ENCODE measurements at places on chromosomes 2 and 18.

DNA sequence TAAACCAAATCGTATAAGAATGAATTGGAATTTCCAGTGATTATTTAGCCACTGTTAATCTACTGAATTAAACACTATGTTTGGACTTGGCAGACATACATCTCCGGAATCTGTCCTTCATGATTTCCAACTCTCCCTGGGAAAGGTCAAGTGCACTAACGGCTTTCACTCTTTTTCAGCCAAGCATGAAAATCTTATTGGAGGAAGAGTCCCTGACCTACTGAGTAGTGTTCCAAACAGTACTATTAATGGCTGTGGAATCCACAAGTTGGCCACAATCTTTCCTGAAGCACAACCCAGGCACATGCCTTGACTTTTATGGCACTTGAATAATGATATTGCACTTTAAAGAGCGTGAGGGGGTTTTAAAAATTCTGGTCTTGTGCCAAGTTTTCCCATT, 318.9 kb upstream of the RND3 start:
- DNase-seq = no peak

- DNase-seq = no peak
Observed at GRCh38 chr18:6961331-6961730, 156.3 kb downstream of the LAMA1 start.

DNA sequence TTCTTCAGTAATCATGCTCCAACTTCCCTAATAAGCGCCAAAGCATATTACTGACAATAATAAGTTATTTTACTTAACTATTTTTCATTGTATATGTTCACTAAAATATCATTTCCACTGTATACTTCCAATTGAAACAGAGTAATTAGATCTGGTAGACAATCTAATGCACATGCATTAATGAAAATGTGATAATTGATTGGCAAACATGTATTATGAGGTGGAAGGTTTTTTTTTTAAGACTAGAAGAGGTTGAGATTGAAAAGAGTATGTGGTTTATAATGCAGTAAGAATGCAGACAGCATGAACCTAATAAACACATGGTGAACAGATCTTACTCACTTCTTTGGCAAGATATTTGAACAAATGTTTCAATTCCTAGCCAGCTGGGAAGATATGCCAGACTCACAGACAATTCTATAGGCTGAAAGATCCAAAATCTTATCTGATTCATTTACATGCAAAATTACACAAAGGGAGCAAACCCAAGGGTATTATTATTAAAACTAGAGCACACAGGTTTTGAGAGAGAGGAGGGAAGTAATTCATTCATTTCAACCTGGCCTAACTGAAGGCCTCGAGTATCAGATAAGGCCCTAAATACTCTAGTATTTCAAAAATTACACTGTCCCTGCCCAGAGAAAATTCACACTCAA, 2.8 kb downstream of the NCKAP1 start:
- DNase-seq = no peak

DNA sequence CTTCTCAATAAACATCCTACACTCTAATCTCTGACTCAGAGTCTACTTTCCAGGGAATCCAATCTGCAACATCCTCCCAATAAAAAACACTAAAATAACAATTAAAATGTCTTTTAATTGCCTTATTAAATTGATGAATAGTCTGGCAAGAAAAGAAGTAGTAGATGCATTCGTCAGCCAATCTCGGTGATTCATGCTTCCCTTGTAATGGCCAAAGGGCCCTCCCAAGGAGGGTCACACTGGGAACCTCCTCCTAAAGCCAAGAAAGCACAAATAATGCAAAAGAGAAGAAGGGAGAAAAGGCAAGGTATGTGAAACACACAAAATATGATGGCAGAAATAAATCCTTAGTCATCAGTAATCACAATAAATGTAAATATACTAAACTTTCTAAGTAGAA, 16.8 kb downstream of the ST8SIA5 start:
- DNase-seq = no peak

- no peak for DNase-seq
Observed at GRCh38 chr2:52622266-52622665, 1145.3 kb upstream of the CHAC2 start.

GRCh38 chr2:200411831-200412230, 98.0 kb downstream of the KCTD18 start:
- DNase-seq = no peak

DNA sequence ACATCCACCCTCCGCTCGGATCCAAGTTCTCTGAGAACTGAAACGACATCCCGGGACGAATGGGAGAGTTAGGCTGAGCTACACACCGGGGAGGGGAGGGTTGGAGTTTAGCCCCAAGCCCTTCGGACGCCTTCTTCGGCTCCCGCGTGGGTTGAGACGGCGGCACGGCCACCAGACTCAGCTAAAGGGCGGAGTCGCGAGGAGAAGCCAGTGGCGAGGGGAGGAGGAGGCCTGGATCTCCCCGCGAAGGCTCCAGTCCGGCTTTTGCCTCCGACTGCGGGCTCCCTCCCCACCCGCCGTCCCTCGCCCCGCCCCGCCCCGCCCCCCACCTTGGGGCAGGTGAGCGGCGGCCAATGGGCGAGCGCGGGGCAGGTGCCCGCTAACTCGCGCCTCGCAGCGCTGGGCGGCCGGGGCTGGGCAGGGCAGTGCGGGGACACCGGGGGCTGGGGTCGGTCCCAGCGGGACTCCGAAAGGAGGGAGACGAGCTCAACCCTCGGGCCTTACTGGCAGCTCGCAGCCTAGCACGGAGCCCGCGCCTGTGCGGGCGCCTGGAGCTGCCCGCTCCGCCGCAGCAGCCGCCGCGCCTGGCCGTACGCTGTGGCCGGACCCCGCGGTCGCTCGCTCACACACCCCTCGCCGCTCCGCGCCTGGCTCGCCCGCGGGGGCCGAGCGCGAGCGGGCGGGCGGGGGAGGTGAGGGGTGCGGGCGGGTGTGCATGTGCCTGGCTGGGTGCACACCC, at the start of gene EMX1:
EMX1 (plus strand) TSS at position 382 of the 739 bp plus-strand sequence; CDS start at position 716, 334 bp downstream.
- no peak for DNase-seq

DNA sequence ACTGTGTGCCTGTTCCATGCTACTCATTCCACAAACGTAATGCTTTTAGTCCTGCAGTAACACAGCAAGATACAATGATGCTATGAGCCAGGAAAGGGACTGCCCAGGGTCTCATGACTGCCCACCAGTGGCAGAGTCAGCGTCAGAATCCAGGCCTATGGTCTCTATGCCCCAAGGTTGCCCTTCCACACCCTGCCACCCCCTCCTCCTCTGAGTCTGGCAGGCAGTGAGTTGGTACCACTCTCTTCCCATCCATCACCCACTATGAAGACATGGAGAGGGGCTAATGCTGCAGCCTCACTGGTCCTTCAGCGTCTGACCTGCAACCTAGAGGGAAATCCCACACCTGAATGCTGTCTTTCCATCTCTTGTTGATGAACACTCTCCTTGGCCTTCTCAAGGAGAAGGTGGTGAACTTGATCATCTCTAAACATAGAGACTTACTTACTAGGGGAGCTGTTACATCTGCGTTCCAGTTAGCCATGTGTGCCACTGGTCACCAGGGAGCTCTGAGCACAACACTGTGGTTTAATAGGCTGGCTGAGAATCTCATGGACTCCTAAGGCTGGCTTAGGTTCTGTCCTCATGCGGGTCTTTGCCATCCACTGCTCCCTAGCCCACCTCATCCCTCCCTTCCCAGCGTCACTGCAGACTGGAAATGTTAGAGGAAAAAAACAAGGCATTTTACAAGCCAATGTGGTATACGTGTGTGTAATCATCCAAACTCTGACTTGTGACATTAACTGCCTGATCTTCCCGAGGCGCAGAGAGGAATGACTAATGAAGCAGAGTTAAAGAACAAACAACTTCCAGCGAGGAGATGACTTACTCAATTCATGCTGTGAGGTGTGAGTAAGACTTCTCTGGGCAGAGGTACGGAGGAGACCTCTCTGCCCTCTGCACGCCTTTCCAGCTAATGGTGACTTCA, 28.8 kb downstream of the STEAP3 start:
- DNase-seq = no peak

GRCh38 chr2:101722864-101723263, 25.4 kb downstream of the MAP4K4 start:
- DNase-seq = no peak

GRCh38 chr2:105795575-105795934, 50.8 kb downstream of the NCK2 start:
- DNase-seq = no peak

GRCh38 chr2:142822190-142822589, 55.3 kb upstream of the KYNU start:
- no peak for DNase-seq

GRCh38 chr18:49100226-49100968, 149.6 kb upstream of the SMAD7 start:
- DNase-seq = no peak

DNA sequence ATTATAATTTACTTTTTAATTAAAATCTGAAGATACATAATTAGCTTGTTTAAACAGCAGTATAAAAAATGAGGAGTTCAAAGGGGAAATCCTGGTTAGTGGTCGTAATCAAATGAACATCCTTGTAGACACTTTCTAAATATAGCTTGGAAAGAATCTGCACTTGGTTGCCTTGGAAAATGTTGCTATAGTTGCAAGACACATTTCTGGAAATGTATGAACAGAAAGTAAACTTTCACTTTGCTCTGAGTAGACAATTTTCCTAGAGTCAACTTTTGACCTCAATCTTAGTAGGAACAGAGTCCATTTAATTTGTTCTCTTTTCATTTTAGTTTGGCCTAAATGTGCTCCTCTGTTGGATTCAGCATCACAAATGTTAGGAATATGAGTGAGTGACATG, 38.3 kb downstream of the GCA start:
- DNase-seq = no peak

- peak; percentile 38 for DNase-seq
Observed at GRCh38 chr2:102442967-102443828, 20.2 kb downstream of the IL18RAP start.

GRCh38 chr2:34371711-34372110, 772.6 kb upstream of the FAM98A start:
- no peak for DNase-seq

- DNase-seq = no peak
Observed at GRCh38 chr2:43838560-43839267, at the start of the genes ABCG5 and ABCG8. Gene ABCG5 (minus strand): TSS chr2:43838839. CDS start chr2:43838679, 160 bp downstream. Gene ABCG8 (plus strand): TSS chr2:43838971. CDS start chr2:43839054, 83 bp downstream.

GRCh38 chr2:48440103-48440390, 89.9 kb upstream of the STON1 start:
- no peak for DNase-seq

- no peak for DNase-seq
Observed at GRCh38 chr18:34707670-34708069, 2.4 kb upstream of the DTNA start.

DNA sequence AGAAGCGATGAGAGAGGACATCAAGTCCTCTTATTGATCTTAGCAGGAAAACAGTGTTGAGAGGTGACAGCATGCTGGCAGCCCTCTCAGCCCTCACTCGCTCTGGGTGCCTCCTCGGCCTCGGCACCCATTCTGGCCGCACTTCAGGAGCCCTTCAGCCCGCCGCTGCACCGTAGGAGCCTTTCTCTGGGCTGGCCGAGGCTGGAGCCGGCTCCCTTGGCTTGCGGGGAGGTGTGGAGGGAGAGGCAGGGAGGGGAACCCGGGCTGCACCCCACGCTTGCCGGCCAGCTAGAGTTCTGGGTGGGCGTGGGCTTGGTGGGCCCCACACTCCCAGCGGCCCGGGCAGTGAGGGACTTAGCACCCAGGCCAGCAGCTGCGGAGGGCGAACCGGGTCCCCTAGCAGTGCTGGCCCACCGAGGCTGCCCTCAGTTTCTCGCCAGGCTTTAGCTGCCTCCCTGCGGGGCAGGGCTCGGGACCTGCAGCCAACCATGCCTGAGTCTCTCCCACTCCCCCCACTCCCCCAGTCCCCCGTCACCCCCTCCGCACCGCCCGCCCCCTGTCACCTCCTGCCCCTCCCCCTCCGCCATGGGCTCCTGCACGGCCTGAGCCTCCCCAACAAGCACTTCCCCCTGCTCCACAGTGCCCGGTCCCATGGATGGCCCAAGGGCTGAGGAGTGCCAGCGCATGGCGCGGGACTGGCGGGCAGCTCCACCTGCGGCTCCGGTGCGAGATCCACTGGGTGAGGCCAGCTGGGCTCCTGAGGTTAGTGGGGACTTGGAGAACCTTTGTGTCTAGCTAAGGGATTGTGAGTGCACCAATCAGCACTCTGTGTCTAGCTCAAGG, 8.4 kb downstream of the FAP start:
- no peak for DNase-seq

DNA sequence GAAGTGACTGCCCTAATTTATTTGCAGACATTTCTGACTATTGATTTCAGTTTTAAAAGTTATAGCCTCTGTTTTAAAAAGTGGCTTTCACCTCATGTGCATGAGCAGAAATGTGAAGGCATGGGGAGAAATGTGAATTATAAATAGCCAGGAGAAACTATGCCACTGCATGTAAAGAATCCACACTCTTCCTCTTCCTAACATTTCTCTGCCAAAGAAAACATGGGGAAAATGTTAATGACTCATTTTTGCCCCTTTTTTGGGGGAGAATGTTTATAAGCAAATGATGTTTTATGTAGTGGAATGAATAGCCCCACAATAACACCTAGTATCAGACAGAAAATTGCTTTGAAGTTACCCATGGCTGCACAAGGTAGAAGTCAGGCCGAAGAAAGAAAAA, 249.0 kb upstream of the TANK start:
- DNase-seq = no peak

DNA sequence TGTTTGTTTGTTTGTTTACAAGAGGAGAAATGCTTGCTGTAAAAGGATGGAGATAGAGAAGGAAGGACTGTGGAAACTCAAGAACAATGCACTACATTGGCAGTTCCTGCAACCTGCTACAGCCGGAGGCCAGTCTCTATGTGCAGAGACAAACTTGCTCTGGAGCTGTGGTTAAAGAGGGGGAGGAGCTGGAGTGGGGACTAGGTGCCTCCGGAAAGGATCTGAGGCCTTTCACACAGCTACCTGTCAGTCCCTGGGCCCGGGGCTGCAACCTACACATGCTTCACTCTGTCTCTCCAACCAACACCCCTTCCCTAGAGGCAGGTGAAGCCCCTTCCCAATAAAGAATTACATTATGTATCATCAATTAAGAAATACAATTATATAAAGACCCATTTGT, 1234.0 kb upstream of the ZEB2 start:
- DNase-seq = no peak

DNA sequence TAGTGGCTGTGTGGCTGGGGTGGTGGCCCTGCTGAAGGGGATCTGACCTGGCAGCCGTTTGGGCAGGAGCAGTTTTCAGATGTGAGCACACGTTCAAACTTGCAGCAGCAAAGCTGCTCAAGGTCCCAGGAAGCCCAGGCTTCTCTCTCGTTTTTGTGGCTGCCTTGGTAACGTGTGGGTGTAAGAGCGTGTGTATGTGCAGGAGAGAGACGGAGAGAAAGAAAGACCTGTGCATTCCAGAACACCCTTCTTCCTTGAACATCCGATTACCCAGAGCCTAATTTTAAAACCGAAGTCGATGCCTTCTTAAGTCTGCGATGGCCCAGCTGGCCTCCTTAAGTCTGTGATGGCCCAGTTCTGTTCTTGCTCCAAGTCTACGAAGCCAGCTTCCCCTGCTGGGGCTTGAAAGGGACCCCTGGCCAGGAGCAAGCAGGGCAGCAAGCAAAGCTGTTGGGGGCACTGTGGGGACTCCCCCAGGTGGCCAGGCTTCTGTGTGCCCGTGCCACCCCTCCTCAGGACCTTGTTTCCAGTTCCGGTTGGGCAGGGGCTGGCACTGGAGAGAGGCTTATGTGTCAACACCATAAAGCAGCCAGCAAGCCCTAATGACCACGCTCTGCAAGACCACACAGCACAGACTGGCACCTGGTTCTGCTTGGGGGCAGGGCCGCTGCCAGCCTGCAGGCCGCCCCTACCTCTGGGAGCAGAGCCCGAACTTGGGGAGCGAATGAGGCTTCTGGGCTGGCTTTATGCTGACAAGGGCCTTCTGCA, 55.8 kb upstream of the ALPP start:
- DNase-seq = no peak

Measured in stimulated activated CD4-positive, alpha-beta T cell treated with anti-CD3 and anti-CD28 coated beads, TNF-alpha, amount 100 ng/mL, for 24 hours (primary cell).